Stimulated activated CD4-positive, alpha-beta T cell treated with anti-CD3 and anti-CD28 coated beads, TNF-alpha, amount 100 ng/mL, for 24 hours (primary cell): ENCODE measurements at places on chromosomes 3 and 15.

GRCh38 chr3:65560133-65560532 lies 478.6 kb downstream of the MAGI1 start:
- DNase-seq, result no peak

DNA sequence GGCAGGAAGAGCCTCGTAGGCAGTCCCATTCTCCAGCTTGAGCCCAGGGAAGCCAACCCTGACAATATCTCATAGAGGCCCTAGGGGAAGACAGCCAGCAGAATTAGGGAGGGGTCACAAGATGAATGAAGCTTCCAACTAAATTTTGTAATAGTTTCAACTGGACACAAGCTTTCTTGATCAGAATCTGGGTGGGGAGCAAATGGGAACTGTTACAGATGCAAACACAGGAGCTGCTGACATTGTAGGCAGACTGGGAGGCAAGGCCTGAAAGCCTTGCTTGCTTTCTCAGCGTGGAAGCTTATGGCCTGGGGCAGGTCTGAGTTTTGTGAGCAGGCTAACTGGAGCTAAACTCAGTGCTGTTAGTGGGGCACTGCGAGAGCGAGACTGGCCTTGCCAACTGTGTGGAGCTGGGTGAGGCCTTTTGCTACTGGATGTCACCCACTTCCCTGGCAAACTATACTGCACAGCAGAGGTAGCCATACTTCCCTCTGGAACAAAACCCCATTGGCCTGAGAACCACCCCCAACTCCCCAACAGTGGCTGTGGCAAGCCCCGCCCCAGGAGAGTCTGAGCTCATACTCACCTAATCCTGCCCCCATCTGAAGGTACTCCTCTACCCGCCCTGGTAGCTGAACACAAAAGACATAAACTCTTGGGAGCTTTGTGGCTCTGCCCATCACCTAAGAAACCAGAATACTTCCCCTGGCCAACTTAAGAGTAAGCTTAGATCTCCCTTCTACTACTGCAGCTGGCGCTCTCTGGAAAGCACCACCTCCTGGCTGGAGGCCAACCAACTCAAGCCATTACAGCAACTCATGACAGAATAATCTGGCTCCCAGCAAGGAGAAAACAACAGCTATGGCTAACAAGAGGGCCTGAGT lies 42.9 kb downstream of the CFAP20DC start:
- DNase-seq, result no peak

DNA sequence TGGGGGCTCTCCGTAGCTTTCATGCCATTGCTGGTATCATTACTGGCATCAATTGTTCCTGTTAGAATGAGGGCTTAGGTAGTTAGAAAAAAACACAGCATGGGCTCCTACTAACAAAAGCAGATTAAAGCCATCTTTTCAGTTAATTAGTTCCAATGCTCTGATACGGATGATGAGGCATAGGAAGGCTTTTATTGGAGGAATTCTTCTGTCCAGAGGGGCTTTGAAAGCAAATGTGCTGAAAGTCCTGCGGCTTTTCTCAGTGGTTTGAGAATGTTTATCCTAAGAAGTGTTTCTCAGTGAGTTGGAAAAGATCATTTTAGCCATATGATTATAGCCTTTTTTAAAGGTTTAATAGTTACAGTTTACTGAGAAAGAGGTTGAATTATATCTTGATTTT lies 198.5 kb downstream of the THSD4 start:
- no peak for DNase-seq

GRCh38 chr3:133230195-133230594 lies 169.7 kb upstream of the BFSP2 start:
- no peak for DNase-seq

DNA sequence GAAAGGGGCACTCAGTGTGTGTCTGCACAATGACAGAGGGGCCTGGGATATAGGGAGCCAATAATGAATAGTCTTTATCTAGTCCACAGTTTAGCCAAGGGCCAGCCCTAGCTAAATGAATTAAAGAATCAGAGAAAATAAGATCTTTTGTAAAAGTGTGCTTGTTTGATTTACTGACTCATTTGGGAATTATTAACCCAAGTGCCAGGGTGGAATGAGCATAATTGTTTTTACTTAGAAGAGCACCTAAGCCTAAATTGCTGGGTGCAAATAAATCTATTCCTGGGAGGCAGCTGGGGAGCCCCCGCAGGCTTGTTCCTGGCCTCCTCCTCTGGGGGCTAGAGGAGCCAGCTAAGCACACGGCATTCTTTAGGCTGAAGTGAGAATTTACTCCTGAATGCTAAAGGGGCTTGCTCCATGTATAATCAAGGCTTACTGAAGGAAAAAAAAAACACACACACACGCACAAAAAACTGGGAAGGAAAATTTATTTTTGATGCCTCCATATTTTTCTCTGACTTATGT lies 405.3 kb upstream of the SUCLG2 start:
- DNase-seq, result no peak

GRCh38 chr3:78845605-78846004 lies 922.2 kb downstream of the ROBO1 start:
- no peak for DNase-seq

GRCh38 chr3:124117486-124117885 lies 125.6 kb upstream of the ROPN1 start:
- no peak for DNase-seq

DNA sequence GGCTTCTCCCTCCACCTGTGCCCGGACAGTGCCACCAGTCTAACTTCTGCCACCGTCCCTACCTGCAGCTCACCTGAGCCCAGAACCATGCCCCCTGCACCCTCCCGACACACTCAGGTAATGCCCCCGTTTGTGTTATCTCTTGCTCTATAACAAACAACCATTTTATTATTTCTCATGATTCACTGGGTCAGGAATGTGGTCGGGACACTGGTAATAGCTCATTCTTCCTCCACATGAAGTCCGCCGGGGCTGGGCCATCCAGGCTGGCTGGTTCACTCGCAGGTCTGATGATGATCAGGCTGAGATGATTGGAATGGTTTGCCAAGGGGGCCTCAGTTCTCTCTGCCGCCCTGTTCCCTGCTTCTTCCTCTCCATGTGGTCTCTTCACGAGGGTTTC lies 20.3 kb upstream of the NR2E3 start:
- DNase-seq, result no peak

- DNase-seq, result no peak
These were observed 64.8 kb downstream of the WHAMM start for GRCh38 chr15:82874267-82874666.

DNA sequence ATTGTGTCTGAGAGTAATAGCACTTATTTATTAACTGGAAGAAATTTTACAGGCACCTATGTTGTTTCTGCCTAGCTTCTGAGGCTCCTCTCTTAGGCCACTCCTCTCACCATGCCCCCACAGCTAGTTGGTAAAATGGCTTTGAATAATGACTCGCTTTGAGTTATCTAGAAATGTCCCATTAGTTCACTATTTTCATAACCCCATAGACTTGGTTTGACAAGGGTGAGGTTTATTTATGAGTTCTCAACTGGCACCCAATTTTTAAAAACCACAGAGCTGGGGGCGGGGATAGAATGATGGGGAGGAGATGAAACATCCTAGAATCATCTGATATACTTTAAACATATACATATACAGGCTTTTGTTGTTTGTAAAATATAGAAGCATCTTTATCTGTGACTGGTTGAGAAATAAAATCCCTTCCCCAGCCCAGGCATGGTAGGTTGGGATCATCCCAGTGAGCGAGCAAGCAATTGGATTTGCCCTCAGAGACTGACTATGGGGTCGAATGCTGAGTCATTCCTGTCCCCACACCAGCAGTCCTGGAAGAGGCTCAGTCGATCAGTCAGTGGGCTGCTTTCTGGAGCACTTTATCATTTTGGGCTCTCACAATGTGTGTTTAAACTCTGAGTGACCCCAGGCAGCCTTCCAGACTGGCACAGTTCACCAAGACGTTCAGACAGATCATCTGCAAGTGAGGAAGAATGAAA lies 60.2 kb upstream of the TSEN2 start:
- DNase-seq, result peak; percentile 34

GRCh38 chr3:145190138-145190537 lies 970.8 kb downstream of the PLOD2 start:
- DNase-seq, result no peak

DNA sequence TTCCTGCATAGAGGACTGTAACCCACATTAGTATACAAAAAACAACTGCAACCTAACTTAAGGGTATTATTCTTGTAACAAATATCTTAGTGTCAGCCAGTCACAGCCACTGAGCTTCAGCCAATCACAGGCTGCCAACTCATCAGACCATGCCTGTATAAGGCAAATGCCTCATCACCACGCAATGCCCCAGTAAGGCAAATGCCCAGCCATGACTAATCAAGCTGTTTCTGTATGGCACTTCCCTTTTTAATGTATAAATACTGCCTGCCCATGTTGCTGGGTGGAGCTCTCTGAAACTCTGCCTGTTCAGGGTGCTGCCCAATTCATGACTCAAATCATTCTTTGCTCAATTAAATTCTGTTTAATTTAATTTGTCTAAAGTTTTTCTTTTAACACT lies 18.4 kb upstream of the GABRA5 start:
- no peak for DNase-seq

GRCh38 chr15:35549567-35549966 lies 3.6 kb upstream of the DPH6 start:
- DNase-seq, result no peak

GRCh38 chr3:12187448-12188327 lies 29.0 kb upstream of the TIMP4 start:
- DNase-seq, result no peak

DNA sequence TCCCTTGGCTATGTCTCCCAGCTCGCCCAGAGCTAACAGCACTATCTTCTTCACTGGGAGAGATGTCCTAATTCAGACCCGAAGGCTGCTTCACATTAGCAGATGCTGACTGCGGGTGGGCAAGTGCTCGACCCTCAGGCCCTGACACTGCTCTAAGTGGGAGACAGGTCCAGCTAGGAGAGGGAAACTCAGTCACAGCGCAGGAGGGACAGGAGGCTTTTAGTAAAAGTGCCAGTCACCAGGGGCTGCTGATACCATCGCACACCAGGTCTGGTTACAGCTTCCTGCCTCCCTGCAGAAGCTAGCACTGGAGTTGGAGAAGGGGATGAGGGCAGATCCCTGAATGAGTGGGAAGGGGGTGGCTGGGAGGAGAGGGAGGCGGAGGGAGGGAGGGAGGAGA lies 365.8 kb upstream of the RGMA start:
- DNase-seq, result no peak

GRCh38 chr3:71341721-71342120 lies 241.8 kb downstream of the FOXP1 start:
- no peak for DNase-seq

DNA sequence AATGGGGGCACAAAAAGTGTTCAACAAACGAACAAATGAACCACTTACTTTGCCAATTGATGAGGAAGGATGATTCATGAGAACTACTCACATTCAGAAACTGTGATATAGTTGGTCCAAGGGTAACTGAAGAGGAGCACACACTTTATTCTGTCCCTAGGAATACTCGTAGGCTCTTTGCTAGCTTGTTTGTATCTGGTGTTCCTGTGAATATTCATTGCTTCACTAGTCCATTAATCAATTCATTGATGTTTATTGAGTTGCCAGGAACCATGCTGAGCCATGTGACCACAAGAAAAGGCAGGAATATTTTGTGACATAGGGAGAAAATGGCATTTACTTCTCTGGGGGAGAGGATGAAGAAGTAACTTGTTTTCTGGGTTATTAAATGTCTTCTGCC lies 338.3 kb downstream of the IL20RB start:
- no peak for DNase-seq

DNA sequence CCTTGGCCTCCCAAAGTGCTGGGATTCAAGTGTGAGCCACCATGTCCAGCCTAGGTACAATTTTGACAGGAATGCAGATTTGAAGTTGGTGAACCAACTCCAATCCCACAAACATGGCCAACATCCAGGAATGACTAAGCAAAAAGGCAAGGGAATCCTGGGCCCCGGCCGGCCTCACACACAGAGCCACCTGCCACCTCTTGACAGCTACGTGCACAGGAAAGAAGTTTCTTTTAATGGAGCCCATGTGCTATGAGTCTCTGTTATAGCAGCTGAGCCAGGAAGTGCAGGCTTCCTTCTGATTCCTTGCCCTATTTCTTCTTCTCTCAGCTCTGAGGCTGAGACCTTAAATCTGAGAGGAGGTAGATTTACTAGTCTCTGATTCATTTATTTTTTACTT lies 8.8 kb downstream of the TMEM40 start:
- no peak for DNase-seq

GRCh38 chr15:59303633-59304032 lies 69.0 kb downstream of the MYO1E start:
- DNase-seq, result no peak

GRCh38 chr3:112505907-112506306 lies 6.6 kb upstream of the BTLA start:
- no peak for DNase-seq

DNA sequence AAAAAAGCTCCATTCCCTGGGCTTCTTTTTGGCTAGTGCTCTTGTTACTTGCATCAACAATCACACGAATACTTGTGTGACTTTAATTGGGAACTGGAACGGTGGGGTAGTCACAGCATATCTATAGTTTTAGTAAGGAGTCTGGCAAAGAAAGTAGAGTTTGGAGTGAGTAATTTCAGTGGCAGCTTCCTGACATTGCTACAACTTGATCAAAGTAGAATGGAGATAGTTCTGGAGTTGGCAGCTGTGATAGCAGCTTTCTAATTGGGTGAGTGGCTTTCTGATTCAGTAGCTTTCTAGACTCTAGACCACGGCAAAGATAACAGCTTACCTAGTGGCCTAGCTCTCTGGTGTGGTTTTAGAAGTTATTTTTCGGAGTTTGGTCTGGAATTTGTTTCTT lies 475.0 kb downstream of the TUSC7 start:
- DNase-seq, result no peak

- DNase-seq, result no peak
These were observed 254.0 kb upstream of the GPR149 start for GRCh38 chr3:154684021-154684420.

DNA sequence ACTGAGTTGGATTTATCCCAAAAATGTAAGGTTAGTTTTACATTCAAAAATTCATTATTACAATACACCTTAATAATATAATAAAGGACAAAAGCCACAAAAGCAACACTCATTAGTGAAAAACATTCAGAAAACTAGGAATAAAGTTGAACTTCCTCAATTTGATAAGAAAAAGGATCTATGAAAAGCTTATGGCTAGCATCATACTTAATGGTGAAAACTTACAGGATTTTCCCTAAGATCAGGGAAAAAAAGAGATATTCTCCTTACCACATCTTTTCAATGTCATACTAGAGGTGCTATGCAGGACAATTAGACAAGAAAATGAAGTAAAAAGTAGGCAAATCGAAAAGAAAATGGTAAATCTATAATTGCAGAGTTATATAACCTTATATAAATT lies 279.9 kb downstream of the CGGBP1 start:
- no peak for DNase-seq

DNA sequence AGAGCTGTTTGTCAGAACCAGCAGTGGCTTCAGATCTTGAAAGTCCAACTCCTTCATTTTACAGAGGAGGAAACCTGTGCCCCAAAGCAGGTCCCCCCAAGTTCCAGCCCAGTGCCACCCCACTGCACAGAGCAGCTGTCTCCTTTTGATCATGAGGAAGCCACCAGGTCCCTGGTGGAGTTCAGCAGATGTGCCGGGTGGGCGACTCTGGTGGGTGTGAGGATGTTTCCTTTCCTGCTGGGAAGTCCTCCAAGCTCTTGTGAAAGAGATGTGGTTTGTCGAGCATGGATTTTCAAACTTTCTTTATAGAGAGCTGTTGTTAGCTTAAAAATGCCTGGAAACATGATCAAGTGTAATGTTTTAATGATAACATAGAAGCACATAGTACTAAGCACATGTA lies 52.0 kb downstream of the SMAD3 start:
- DNase-seq, result no peak
